Left lobe of liver (tissue), 2 donors: ENCODE measurements at places on chromosomes 6 and 20. TPM values are rescaled to one million over a fixed set of nuclear protein-coding genes. Genes with fewer than 3 reads are reported as not detected.

Gene HLA-DQB2
- total RNA-seq: 0.28 TPM

Gene MATN4
- total RNA-seq: not detected

Gene SLC17A9
- total RNA-seq: 125 TPM

Gene STX7
- 13.5 TPM for total RNA-seq

Gene BPI
- 0.48 TPM for total RNA-seq

Gene LY86
- 0.63 TPM for total RNA-seq

Gene ZC2HC1B
- not detected for total RNA-seq

Gene EDN1
- 0.33 TPM for total RNA-seq

Gene SLC35B3
- 11.8 TPM for total RNA-seq
